Osteoblast (primary cell): ENCODE measurements at places on chromosomes 11 and 22. TPM values are rescaled to one million over a fixed set of nuclear protein-coding genes. Genes with fewer than 3 reads are reported as not detected.

DNA sequence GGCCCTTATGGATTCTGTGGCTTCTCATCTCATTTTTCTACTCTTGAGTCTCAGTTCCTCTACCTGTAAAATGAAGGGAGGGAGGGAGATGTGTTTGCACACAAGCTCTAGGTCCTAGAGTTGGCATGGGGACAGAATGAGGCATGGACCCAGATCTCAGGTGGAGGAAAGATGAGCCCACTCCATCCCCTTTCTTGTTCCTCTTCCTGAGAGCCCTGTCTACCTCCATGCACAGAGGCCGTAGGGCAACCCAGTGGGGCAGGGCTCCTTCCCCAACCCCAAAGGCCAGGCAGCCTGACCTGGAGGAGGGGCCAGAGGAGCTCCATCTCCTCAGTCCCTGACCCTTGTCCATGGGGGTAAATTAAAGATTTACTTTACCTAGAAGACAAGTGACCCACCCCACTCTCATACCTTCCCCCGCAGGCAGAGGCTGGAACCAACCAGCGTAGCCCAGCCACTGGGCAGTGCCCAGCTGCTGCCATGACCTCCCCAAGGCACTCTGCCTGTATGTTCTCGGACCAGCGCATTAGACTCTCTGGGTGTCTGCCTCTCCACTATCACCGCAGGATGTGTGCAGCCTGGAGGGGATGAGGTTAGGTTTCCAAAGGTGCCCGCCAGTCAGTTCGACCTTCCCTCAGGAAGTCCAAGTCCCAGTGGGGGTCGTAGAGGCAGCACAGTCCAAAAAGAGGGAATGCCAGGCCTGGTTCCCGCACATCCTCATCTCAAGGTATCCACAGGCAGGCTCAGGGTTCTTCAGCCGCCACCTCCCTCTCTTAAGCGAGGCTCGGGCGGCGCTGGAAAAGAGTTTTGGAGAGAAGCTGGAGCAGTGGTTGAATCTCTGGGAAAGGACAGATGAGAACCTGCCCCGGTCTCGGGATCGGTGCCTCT is 3.0 kb downstream of the SMTN start:
- peak; percentile 95 for DNase-seq

Gene SLC5A12
- total RNA-seq, result 0.36 and 0.88 TPM in 2 replicates

Gene KDM4F
- total RNA-seq, result under 0.01 TPM in 1 of 2 replicates, not detected in the other

Gene PAK1
- 34.4 and 44.2 TPM in 2 replicates for total RNA-seq

GRCh38 chr11:93972790-93973189 is 48.4 kb upstream of the HEPHL1 start:
- DNase-seq, result no peak

Gene SERPIND1
- total RNA-seq, result not detected in 2 replicates

Gene OR4C11
- total RNA-seq, result not detected in 2 replicates

- peak; percentile 91 for DNase-seq
Observed at GRCh38 chr11:133064152-133064877, 468.0 kb downstream of the OPCML start.

DNA sequence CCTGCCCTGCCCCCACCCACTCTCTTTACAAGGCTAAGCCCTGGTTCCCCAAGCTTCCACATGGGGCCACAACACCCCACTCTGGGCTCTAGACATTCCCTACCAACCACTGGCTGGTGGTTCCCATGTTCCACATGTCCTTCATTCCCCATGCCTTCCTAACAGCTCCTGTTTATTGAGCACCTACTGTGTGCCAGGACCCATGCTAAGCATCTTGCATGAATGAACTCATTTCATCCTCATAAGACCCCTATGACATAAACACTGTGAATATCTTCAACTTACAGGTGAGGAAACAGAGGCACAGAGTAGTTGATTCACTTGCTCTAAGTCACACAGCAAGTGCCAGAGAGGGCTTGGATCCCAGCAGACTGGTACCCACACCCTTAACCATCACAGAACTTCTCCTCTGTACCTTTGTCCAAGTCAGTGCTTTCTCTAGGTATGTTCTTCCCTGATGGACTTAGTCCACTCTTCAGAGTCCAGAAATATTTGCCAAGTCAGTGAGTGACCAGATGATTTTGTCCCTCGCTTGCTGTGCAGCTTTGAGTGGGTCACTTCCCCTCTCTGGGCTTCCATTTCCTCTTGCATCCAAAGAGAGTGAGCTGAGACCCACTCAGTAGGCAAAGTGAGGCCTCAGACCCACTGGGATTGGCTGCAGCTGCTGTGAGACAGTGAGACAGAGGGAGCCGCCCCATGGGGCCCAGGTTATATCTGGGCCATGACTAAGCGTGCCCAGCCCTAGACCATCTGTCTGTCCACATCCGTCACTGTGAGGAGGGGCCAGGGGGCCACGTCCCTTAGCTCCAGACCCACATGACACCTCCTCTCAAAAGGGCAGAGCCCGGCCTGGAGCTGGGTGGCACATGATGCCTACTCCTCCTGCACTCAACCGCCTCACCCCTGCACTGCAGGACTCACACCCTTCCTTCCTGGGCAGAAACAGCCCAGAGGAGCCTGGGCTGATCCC is 132.4 kb downstream of the MN1 start:
- peak; percentile 87 for DNase-seq

DNA sequence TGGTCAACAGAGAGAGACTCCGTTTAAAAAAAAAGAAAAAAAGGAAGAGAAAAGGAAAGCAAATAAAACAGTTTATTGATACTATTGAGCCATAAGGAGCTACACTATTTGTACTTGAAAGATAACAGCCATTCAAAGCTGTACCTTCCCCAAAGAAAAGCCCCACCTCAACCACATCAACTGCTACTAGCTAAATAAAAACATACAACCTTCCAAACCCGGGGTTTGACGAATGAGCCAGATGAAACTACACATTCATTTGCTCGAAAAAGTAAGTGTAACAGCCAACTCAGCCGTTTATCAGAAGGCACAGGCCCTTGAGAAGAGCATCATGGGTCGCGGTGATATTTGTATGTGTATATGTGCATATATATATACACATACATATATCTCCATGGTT is 78.4 kb downstream of the SIK3 start:
- no peak for DNase-seq

DNA sequence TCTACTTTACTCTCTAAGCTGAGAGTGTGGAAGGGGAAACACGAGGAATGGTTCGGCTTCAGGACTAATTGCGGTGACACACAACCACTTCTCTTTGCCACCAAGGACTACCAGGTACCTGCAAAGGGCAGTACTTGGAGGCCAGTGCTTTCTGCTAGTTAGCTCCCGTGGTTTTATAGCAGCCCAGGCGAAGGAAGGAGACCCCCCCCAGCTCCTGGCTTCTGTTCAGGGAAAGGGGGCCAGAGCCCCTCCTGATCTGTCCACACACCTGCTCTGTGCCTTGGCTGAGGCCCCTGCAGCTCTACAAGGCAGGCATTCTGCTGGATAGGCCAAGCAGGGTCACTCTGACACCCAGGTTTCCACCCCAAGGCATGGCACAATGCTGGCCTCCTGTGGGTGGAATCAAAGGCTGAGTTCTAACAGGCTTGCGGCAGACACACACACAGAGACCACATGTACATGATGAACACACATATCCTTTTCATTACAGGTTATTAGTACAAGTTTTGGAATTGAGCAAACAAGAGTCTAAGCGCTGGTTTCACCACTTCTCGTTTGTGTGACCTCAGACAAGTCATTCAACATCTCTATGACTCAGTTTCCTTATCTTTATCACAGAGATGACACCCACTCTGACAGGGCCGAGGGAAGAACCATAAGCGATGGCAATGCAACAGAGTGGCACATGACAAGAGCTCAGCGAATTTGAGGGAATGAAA is 7.5 kb downstream of the SERPIND1 start:
- DNase-seq, result no peak

Gene P2RY6
- total RNA-seq, result 0.72 and 1.8 TPM in 2 replicates

Gene C22orf42
- not detected in 2 replicates for total RNA-seq

Gene ANKK1
- under 0.01 TPM in 1 of 2 replicates, not detected in the other for total RNA-seq

Gene KRTAP5-9
- not detected in 2 replicates for total RNA-seq

Gene KRTAP5-10
- total RNA-seq, result 0.36 TPM in 1 of 2 replicates, not detected in the other

DNA sequence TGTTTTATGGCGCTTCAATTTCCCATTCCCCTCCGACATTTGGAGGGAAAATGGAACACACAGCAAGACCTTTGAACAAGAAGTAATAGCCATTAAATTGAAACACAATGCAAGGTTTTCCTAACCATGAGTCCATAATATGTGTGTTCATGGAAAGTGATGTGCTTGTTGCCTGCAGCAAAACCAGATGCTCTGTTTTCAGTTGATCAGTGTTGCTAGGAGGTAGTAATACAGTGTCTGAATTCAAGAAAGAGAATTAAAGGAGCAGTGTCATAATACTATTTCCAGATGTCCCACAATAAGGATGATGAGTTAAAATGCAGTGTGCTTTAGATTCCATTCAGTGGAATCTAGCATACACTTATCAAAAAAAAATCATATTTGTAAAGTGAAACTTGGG is 637.4 kb upstream of the API5 start:
- DNase-seq, result no peak

DNA sequence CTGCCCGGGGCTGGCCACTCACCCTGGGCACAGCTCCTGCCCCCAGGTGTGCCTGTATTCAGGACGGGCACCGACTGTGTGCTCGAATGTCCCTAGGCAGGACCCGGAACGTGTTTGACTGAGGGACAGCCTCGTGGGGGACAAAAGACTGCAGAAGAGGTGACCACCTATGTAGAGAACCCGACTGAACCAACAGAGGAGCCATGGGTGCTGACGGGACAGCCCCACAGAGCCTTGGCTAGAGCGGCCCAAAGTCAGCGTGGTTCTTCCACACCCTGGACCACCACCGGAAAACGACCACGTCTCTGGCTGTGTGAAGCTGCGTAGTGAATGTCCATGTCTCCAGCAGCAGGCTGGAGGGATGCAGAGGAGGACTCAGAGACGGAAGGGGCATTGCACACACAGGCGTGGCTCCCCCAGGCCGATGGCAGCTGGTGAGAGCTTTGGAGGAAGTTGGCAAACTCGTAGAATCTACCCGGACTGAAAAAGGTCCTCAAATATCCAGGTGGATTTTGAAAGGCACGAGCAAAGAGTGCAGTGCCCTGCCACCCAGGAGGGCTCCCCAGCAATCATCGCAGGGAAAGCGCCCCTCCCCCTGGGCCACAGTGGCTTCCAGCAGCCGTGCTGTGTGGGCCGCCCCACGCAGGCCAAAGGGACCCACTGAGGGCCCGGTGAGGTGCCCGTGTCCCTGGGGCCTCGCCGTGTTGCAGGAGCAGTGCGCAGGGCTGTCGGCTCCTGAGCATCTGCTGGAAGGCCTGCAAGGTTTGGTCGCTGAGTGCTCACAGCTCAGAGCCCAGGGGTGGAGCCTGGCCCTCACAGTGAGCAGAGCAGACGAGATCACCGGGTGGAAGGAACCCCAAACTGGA is 17.5 kb upstream of the MUC5B start:
- peak; percentile 71 for DNase-seq
